ENCODE measurements at places on chromosomes 2 and 18.

DNA sequence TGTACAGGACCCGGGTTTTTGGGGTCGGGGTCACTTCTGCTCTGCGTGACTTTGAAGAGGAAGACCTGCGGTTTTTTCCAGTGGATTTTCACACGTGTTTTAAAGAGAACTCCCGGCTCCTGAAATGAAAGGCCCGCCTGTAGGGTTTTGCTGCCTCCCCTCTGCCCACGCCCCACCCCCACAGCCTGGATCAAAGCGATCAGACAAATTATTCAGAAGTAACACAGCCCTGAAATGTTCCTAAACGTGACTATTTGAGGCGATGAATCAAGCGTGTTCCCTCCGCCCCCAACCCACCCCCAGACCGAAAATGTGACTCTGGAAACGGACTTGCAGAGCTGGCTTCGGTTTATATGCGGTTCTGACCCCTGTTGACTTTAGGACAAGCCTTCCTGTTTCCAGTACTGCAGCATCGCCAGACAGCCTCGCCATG, 28.7 kb upstream of the SMIM21 start:
- no peak for DNase-seq

DNA sequence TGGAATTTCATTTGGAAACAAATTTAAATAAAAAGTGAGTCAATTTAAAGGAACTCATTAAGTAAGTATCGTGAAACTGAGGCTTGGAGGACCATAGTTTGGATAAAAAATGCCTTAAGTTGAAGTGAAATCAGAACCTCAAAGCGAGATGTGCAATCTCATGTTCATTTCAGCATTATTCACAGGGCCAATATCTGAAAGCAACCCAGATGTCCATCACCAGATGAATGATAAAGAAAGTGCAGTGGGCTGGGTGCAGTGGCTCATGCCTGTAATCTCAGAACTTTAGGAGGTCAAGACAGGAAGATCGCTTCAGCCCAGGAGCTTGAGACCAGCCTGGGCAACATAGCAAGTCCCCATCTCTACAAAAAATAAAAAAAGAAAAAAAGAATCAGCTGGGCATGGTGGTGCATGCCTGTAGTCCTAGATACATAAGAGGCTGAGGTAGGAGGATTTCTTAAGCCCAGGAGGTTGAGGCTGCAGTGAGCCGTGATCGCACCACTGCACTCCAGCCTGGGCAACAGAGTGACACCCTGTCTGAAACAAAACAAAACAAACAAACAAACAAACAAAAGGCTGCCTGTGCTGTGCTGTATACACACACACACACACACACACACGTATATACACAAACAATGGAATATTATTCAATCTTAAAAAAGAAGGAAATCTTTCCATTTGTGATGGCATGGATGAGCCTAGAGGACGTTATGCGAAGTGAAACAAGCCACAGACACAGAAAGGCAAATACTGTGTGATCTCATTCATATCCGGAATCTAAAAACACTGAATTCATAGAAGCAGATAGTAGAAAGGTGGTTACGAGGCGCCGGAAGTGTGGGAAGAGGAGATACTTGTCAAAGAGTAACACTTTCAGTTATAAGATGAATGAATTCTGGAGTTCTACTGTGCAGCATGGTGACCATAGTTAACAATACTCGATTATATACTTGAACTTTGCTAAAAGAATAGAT, 14.5 kb downstream of the SH3RF3 start:
- DNase-seq = no peak

- no peak for DNase-seq
Observed at GRCh38 chr2:165635532-165635931, 158.5 kb downstream of the GALNT3 start.

DNA sequence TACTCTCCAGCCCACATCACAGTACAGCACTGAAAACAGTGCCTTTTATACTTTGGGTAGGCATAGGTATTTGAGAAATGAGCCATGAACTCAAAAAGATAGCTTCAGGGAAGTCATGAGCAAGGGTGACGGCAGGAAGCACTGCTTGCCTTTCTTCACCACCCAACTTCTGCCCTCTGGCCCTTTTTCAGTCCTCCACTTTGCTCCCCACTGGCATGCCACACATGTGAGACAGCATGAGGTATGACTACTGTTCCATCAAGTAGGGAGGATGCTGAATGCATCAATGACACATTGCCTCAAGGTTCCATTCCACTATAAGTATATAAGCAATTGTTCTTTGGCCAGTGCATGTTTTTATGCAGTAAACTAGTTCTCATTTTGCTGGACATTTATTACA, 373.0 kb downstream of the NRXN1 start:
- DNase-seq = no peak

DNA sequence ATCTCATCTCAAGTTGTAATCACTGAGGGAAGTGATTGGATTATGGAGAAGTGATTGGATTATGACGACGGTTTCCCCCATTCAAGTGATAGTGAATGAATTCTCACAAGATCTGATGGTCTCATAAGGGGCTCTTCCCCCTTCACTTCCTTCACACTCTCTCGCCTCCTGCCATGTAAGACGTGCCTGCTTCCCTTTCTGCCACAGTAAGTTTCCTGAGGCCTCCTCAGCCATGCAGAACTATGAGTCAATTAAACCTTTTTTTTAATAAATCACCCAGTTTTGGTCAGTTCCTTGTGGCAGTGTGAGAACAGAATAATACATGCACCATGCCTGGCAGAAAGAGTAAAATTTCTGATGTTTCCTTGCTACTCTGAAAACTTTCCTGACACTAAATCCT, 36.6 kb downstream of the CEP68 start:
- no peak for DNase-seq

GRCh38 chr2:46387886-46388515, 90.8 kb downstream of the EPAS1 start:
- no peak for DNase-seq

DNA sequence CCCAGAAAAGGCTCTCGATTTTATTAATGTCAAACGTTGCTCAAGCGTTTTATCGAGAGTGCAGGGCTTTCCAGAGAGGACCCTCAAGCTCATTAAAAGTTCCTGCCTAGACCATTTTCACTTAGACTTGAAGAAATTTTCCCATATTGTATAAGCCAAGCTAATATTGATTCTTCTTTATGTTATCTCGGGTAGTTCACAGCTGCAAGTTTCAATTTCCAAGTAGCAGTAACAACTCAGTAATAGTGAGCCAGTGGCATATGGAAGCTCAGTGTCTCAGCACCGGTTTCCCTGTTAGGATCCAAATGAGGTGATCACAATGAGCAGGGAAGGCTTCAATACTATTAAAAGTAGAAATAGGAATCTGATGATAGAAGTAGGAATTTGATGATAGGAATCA, 274.5 kb downstream of the TMX3 start:
- DNase-seq = no peak

DNA sequence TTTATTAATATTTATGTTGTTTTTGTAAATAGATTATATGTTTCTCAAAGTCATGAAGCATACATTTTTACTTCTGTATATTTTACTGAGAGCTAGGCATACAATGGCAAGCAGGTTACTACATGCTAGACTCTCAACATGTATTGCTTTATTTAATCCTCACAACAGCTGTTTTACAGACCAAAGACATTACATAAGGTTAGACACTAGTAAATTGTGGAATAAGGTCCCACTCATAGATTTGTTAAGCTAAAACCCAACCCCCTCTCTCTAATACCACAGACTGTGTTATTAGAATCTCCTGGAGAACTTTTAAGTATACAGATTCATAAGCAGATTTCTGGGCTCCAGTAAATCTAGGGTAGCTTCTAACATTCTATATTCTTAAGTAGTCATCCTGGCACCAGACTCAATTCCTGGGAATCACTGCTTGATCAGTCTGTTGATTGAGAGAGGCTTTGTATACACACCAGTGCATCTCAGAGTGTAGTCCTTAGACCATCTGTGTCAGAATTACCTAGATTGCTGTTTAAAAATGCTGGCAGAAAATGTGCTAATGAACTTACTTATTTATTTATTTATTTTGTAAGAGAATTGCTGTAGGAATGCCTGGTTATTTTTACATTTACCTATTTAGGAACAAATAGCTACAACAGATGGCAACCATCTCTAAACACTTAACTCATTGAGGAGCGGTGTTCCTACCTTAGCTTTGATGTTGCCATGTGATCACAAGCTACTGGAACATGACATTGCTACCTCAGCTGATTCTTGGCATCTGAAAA, 153.5 kb upstream of the CAVIN2 start:
- DNase-seq = no peak
